ENCODE measurements at places on chromosomes 2 and 18.

DNA sequence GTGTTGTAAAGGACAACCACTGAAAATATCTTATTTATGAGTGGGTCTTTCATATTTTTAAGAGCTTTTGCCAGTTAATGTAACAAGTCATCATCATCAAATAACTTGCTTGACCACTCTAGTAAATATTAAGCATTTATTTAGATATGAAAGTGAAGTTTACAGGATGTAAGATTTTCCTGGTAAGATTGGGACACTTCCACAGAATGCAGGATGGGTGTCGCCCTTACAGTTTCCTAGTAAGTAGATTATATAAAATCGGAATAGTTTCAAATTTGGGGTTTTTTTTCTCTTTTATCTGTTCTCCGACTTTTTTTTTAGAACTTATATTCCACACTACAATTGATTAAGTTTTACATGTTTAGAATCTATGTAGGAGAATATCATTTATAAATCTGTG, 14.8 kb upstream of the SLC40A1 start:
- DNase-seq, result no peak

GRCh38 chr2:190170673-190171072, 108.1 kb upstream of the MSTN start:
- no peak for DNase-seq

GRCh38 chr18:3966642-3967358, 488.3 kb downstream of the DLGAP1 start:
- DNase-seq, result no peak

GRCh38 chr2:229003256-229003655, 267.8 kb downstream of the PID1 start:
- DNase-seq, result no peak

- no peak for DNase-seq
These were observed 553.7 kb upstream of the SYT4 start for GRCh38 chr18:43830947-43831346.

DNA sequence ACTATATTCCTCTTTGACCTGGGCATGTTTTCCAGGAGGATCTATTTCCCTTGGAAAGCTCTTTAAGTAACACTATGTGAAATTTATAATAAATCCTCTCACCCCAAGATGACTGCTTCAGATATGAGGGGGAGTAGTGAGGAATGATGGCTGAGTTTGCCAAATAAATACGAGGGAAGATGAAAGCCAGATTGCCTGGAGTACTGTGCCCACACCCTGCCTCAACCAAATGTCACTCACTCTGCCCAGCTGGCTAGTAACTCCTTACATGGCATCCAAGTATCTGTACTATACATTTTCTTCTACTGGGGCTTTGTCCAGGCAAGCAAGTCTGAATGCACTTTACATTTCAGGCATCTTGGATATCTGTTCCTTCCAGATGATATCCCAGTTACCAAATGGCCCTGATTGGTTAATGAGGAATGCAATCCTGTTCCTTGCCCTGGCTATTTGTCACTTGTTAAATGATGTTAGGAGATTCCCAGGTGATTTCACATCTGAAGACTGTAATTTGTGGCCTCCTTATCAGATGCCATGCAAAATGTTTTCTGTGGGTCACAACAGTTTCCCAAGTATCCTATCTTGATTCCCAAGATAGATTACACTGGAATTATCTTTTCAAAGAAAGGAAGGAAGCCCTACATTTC, 191.8 kb downstream of the IKZF2 start:
- no peak for DNase-seq

- DNase-seq, result no peak
These were observed 34.8 kb upstream of the ITGAV start for GRCh38 chr2:186554850-186555671.

GRCh38 chr18:50410008-50410407, 35.2 kb downstream of the SKA1 start:
- DNase-seq, result no peak

GRCh38 chr2:177872286-177872685, 200.3 kb downstream of the PDE11A start:
- DNase-seq, result no peak

DNA sequence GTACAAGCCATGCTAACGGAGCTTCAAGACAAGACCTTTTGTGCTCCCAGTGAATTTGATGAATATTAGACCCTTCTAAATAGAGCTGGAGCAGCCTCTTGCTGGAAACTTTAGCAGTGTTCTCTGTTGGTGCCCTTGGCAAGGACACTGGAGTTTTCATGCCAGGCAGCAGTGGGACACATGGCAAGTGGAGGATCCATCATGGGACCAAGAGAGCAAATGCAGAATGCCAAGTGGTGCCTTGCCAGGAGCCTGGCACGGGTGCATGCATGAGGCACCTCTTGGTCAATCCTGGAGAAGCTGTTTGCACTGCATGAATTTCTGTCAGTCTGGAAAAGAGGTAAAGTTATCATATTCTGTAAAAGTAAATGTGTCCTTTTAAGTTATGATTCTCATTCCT, 59.1 kb downstream of the NETO1 start:
- no peak for DNase-seq

DNA sequence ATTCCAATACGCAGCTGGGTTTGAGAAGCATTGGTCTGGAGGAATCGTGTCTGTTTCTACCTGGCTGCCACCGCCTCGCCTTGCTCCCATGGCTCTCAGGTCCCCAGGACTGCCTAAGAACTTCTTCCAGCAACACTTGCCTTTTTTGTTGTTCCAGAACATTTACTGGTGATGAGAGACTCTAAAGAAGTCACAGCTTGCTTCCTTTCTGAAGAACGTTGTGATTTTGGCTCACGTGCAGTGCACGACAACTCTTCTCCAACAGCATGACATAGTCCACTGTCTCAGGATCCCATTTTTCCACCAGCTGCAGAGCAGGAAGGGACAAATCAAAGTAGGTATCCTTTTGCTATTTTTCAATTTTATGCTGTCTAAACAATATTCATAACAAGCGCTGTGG, 940.9 kb downstream of the SLC4A3 start:
- no peak for DNase-seq

- no peak for DNase-seq
These were observed 3.9 kb downstream of the NEB start for GRCh38 chr2:151730262-151730975.

DNA sequence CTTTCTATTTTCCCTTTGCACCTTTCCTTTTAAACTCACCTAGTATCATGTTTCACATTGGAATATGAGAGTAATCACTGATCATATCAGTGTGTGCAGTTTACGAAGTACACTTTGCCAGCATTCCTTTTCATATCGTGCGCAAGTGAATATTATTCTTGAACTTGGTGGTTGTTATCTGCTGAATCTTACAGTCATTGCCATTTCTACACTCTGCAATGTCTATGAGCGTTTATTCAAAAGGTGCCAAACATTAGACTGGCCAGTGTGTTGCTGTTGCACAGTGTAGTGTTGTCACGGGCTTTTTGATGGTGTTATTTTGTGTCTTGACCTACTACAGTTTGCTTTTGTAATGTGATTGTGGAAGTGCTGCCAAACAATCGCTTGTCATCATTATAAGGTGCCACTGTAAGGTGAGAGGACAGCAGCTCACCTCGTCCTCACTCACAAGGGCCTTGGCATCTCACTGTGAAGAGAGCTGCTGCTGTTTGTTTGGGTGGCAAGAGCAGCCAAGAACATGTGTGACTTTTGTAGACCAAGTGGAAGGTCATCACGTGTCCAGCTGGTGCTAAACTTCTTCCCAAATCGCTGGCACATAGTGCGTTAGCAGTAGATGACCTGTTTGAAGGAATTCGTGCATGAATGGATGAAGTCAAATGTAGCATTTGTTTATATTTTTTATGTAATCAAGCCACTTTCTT, 113.3 kb downstream of the MYO1B start:
- no peak for DNase-seq

GRCh38 chr2:198116756-198117155, 312.4 kb downstream of the PLCL1 start:
- no peak for DNase-seq

DNA sequence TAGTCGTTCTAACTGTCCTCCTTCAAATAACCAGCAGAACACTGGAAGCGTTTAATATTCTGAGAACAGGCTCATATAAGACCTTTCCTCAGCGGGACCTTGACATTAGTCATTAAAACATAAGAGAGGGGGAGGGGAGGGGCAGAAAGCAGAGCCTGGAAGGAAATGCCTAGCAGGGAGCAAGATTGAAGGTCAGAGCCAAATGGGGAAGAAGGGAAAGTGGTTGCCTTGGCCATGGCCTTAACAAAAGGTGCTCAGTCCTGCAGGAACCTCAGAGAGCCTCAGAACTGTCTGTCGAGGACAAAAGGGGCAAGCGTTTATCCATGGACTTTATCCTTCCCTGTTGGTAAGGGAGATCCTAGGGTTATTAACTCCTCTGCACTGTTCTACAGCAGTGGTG, 856 bp upstream of the PLA2R1 start:
- no peak for DNase-seq

GRCh38 chr18:35376393-35376741, 770 bp downstream of the ZNF396 start:
- DNase-seq, result no peak

DNA sequence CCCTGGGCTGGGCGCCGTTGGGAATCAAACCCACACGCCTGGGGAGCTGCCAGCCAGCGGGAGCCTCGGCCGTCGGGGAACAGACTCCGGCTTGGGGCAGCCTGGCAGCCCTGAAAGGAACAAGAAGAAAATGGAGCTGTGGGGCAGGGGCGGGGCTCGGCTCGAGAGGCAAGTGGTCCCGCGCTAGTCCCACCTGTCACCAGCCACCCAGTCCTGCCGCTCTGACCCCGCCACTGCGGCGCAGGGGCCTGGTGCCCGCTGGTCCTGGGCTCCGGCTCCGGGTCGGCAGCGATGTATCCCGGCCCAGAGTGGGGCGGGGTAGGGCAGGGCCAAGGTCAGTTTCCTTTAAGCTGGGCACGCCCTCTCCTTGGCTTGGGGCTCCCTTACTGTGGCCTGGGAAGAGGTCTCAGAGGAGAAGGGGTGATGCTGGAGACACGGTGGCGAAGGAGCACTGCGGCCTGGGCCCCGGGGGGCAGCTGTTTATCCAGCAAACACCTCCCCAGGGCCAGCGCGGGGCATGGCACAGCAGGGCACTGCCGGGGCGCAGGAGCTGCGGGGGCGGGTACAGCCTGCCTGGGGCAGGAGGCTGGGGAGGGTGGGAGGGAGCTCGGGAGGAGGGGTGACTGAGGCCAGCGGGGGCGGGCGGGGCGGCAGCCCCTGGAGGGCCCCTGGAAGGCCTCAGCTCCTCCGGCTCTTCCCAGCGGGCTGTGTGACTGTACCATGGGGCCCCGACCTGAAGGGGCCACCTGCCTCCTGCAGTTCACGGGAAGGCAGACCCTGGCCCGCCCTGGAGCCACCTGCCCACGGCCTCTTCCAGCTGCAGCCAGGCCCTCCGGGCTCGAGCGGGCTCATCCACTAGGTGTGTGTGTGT, 15.6 kb downstream of the ODC1 start:
- no peak for DNase-seq

DNA sequence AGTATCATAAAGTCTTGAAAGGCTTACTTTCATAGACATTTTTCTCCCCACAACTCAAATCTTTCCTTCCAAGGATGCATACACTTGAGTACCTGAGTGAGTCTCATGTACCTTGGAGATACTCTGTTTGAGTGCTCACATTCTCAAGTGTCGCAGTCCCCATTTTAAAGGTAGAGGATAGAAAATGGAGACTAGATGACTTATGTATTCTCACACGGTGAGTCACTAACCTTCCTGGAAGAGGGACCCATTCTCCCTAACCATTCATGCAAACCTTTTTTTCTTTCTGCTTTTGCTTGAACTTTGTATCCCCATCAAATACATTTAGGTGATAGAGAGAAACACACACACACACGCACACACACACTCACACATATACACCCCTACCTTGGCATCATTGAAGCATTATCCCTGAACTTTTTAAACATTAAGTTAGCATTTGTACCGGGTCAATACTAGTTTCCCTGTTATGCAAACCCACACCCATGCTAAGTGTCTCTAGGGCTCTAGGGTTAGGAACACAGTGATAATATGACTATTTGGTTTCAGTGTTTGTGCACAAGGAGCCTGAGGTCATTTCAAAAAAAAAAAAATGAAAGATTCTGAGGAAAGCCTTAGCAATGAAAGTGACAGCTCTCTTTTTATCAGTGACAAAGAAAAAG, 236.2 kb downstream of the IKZF2 start:
- DNase-seq, result no peak

DNA sequence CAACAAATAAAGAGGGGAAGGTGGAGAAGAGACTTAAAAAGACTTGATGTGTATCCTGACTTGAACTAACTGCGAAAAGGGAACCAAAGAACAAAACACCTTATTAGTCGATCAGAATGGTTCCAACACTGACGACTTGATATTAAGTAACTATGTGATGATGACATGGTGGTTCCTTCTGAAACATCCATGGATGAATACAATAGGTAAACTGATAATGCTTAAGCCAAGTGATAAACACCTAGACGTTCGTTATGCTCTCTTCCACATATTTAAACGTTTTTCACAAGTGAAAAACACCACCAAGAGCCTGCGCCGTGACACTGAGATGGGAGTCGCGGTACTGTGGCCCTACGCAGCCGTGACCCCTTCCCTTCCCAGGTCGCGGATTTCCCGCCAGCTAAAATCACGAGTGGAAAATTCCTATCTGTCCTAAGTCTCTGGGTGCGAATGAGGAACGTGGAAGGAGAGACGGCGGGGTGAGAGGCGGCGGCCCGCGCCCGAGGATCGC, 797 bp downstream of the TTC32 start:
- DNase-seq, result no peak

DNA sequence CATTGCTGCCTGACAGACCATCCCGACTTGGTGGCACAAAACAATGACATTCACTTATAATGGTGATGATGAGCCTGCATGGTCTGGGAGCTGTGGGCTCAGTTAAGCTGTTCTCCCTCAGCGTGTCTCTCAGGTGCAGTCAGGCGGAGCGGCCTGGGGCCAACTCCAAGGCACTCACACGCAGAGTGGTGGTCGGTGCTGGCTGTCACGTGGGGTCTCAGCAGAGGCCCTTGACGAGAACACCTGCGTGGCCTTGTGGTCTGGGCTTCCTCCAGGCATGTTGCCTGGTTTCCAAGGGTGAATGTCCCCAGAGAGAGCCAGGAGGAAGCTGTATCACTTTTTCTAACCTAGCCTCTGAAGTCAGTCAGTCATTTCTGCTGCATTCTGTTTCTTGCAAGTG, 29.8 kb downstream of the ARMC9 start:
- no peak for DNase-seq

DNA sequence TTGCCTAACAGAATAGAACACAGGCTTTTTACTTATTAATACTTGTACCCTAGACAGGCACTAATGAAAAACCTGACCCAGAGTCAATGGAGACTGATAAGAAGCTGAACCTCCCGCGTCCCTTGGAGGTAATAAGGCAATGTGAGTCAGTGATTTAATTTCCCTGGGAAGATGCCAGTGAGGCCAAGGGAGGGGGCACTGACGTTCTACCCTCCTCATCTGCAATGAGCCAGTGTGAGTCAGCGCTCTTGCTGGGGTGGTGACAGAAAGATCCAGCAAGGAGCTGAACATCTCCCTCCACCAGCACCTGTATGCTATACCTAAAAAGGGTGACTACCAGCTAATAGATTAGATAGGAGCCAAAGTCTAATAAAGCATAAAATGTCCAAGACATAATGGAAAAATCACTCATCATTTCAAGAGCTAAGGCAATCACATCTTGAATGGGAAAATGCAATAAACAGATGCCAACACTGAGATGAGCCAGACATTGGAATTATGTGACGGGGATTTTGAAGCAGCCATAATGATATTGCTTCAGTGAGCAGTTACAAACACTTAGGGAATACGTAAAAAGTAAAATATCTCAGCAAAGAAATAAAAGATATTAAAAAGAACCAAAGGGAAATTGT, 116.9 kb downstream of the TPGS2 start:
- DNase-seq, result no peak

Measured in stimulated activated CD4-positive, alpha-beta T cell treated with anti-CD3 and anti-CD28 coated beads, Interleukin-4, amount 100 ng/mL, for 24 hours (primary cell).